Pancreas (tissue), 10 donors: ENCODE measurements at places on chromosomes 5 and 9.

GRCh38 chr9:5305741-5306140 lies 1.2 kb upstream of the RLN2 start:
- no peak for DNase-seq

DNA sequence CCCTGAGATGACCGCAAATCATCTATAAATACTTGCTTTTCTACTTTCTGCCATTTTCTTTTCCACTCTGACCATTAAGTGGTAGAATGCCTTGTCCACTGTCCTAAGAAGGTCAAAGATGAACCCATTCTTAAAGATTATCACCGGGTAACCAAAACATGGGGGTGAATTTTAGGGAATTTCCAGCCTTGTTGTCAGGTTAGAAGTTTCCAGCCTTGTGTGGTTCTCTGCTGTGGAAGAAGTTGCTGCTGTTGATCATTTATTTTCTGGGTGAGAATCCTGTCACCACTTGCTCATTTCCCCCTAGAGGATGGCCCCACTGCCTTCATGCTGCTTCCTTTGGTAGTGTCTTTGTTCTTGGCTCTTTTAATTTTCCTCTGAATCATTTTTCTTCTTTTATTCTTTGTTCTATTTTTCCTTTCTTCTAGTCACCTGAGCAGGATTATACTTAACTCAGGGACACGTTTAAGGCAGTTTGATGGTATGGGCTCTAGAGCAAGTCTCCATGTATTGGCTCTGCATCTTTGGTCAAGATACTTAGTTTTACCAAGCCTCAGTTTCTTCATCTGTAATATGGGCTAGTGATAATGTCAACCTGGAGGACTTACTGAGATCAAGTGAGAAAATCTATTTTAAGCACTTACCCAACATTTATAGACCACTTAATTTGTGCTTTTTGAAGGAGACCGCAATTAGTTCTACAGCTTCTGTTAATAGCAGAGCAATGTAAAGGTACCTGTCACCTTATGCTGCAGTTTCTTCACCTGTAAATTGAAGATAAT lies 266.2 kb downstream of the ARHGAP26 start:
- DNase-seq, result no peak

DNA sequence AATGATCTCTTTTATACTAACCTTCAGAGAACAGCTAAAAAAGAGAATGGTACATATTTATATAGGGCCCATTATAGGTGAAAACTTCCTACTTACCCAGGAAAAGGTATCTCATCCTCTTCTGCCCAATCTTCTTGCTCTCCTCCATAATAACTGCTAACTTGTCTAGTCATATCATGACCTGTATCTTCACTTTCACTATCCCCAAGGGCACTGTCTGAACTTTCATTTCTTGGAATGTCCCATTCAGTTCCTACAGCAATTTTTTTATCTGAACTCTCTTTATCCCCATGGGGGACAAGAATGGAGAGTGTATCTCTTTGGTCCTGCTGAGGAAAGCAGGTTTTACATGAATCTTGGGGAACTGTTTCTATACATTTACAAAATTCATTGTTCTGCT lies 36.4 kb upstream of the RAPGEF6 start:
- no peak for DNase-seq

- no peak for DNase-seq
These were observed 16.2 kb downstream of the ALDH1A1 start for GRCh38 chr9:72936679-72937078.

DNA sequence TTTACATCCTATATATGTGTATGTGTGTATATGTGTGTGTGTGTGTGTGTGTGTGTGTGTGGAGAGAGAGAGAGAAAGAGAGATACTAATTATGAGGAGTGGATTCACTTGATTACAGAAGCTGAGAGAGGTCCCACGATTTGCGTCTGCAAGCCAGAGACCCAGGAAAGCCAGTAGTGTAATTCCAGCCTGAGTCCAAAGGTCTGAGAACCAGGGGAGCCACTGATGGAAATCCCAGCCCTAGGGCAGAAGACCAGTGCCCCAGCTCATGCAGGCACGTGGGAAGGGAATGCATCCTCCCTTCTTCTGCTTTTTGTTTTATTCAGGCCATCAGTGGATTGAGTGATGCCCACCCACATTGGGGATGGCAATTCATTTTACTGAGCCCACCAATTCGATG lies 74.8 kb downstream of the PCSK5 start:
- no peak for DNase-seq

DNA sequence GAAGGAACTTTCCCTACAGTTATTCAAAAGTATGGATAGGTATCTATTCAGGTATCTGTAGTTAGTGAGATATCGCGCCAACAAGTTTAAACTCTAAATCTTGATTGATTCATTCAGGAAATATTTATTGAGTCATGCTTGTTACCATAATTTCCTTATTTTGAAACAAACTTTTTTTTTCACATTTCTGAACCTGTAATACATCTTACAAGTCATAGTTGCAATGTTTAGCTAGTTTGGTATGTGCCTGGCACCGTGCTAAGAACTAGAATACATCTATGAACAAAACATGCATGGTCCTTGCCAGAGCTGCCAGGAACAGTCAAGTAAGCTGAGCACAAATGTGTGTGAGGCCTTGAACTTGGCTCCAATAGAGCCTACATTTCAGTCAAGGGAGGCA lies 226.4 kb downstream of the PCSK5 start:
- no peak for DNase-seq

- DNase-seq, result no peak
These were observed 70.8 kb downstream of the RAB24 start for GRCh38 chr5:177232761-177233160.
